Suppressor macrophage treated with lipopolysaccharide for 4 hours (primary cell): ENCODE measurements at places on chromosomes 1 and 21.

DNA sequence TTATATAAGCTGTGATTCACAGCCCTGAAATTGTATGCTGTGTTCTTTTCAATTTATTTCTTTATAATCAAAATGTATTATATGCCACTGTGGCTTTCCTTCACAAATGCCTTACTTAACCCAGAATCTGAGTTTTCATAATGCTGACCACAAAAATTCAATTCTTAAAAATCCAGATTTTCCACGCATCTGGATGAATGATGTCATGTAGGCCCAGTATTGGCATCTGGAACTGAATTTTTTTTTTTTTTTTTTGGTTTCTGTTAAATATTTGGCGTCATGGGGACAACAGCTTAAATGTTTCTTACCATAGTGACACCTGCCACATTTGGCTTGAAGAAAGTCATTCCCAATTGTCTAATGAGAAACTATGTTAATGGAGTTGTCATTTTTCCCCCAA, 296.8 kb downstream of the TM2D1 start:
- no peak for DNase-seq

DNA sequence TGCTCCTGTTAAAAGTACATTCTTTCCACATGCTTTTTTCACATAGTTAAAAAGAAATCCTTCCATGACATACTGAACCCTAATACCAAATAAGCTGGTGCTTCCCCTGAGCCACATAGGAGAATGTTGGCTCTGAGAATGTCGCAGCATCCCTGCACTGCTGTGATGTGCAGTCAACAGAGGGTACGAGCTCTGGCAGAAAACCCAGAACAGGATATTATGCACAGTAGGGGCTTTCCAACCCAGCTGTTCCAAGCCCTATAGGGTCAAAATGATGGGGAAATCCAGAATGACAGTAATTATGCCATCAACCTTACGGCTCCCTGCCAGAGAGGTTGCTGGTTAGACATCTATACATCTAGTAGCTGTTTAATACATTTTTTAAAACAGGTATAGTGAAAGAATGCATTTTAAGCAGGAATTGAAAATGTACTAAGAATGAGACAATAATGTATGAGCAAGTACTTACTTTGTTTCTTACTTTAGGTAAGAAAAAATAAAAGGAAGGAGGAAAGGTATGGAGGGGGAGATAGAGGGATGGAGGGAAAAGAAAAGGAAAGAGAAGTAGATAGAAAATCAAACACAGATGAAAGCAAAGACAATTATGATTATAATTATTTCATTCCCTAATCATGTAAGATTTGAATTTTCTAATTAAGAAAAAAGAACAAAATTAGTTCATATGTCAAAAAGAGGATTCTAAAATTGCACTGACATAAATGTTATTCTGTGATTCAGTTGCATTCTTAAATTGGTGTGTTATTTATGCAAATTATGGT, 126.0 kb downstream of the NR5A2 start:
- DNase-seq = peak; percentile 70

- no peak for DNase-seq
These were observed 45.7 kb downstream of the CDCP2 start for GRCh38 chr1:54107131-54107530.

DNA sequence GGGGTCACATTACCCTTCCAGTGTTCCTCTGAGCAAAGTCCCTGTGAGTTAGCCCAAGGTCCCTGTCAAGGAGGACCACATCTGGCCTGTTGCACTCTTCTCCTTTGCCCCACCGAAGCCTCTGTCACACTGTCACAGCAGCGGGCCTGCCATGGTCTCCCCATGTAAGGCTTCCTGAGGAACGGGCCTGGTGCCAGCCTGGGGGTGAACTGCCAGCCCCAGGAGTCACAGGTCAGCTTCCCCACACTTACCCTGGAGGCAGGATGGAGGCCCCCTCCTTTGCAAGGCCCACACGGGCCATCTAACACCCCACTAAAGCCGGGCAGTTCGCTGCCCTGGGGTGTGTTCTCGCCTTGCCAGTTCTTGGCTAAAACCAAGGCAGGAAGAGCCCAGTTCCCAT, 14.1 kb downstream of the TNFRSF1B start:
- DNase-seq = no peak

DNA sequence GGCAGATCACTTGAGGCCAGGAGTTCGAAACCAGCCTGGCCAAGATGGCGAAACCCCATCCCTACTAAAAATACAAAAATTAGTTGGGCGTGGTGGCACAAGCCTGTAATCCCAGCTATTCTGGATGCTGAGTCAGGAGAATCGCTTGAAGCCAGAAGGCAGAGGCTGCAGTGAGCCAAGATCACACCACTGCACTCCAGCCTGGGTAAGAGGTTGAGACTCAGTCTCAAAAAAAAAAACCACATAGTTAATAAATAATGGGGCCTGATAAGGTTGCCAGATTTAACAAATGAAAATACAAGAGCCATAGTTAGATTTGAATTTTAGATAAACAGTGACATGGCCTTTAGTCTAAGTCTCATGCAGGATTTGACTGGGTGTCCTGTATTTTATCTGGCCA, 175.7 kb downstream of the ZZZ3 start:
- no peak for DNase-seq

DNA sequence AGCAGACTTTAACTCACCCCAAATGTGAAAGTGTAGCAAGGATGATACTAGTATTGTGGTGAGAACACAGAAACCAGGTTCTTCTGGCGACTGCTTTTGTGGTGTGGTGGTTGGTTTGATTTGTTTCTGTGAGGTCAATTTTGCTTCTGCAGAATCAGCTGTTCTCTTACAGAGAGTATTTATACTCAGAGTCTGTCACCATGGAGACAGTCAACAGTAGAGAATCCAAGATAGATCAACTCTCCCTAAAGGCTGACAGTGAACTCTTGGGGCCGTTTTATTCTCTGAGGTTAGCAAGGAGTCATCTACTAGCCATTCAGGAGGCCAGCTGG, at the start of gene CFAP107:
Gene CFAP107 (plus strand): TSS at position 209 of the 332 bp plus-strand sequence. CDS start 231 bp downstream, outside the sequence.
- DNase-seq = no peak

GRCh38 chr21:27134516-27134915, 167.6 kb upstream of the ADAMTS5 start:
- no peak for DNase-seq

DNA sequence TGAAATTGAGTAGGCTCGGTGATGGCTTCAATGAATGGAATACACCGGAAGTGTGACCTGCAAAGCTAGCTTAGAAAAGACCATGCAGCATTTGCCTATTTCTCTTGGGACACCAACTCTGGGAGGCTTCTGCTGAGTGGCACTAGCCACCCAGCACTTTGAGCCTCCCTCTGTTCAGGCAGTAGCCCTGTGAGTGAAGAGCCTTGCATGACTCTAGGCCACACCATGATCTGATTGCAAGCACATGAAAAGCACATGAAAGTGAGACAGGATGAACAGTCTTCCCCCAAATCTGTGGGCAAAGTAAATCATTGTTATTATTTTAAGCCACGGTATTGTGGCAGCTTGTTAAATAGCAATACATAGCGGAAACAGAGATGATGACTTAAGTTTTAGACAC, 2.8 kb downstream of the CD48 start:
- peak; percentile 65 for DNase-seq

DNA sequence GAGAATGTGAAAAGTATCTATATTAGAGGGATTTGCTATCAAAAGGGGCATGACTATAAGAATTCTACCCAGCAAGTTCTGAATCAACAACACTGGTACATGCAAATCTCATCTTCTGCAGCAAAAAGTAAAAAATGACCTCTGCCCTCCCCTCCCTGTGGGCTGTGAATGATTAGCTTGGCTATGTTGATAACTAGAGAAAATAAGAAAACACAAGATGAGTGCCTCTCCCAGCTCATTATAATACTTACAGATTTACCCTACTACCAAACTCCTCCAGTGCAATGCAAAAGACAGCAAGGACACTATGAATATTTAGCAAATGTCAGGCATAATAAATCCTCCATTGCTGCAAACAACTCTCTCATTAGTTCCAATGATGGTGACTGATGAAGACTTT, 102.4 kb downstream of the SLC45A1 start:
- DNase-seq = no peak

- no peak for DNase-seq
These were observed 57.8 kb downstream of the TMEM53 start for GRCh38 chr1:44616284-44616990.

DNA sequence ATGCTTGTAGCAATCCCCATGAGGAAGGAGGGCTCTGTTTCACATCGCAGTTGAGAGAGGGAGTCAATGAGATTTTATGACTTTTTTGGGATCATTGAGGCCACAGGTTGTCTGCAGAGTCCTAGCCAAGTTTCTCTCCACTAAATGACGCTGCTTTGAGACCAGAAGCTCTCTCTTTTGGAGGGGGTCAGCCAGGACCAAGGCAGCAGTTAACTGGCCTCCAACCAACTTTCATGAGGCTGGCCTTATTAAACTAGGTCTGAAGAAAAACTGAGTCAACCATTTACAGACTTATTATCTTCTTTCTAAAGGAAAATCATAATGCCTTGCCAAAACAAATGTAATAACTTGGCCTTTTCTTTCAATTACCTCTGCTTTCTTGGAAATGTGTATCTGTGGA, 8.6 kb downstream of the WLS start:
- DNase-seq = no peak

- peak; percentile 93 for DNase-seq
These were observed 82.3 kb downstream of the NOTCH2 start for GRCh38 chr1:119987112-119987511.

GRCh38 chr1:2460996-2461751, 14.9 kb upstream of the PLCH2 start:
- no peak for DNase-seq

- DNase-seq = no peak
These were observed 259.6 kb upstream of the ST6GALNAC5 start for GRCh38 chr1:76607717-76608116.

DNA sequence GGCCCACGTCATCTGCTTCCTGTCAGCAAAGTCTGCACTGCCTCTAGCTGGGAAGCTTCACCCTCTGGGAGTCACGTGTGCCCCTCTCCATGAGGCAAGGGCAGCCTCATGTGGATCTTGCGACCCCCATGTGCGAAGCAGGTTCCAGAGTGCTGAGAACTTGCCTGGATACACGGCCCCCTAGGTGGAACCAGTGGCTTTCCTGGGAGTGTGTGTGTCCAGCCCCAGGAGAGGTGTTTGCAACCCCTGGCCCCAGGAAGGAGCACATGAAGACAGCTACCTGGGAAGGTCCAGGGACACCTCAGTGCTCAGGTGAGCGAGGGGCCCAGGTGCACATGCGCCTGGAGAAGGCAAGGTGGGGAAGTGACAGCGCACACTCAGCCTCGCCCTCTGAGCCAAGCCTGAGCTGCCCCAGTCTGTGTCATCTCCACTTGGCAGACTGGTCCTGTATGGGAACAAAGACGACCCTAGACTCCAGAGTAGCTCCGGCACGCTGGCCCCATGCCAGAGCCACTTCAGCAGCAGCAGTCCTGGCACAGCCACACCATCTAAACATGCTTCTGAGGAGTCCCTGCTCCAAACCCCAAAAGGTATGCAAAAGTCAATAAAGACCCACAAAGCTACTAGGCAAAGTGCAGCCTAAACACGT, 8.9 kb downstream of the LSS start:
- DNase-seq = no peak

GRCh38 chr1:39177706-39178105, 26.8 kb upstream of the MACF1 start:
- DNase-seq = peak; percentile 46

- peak; percentile 50 for DNase-seq
These were observed 49.8 kb downstream of the ARHGEF16 start for GRCh38 chr1:3504151-3504821.

DNA sequence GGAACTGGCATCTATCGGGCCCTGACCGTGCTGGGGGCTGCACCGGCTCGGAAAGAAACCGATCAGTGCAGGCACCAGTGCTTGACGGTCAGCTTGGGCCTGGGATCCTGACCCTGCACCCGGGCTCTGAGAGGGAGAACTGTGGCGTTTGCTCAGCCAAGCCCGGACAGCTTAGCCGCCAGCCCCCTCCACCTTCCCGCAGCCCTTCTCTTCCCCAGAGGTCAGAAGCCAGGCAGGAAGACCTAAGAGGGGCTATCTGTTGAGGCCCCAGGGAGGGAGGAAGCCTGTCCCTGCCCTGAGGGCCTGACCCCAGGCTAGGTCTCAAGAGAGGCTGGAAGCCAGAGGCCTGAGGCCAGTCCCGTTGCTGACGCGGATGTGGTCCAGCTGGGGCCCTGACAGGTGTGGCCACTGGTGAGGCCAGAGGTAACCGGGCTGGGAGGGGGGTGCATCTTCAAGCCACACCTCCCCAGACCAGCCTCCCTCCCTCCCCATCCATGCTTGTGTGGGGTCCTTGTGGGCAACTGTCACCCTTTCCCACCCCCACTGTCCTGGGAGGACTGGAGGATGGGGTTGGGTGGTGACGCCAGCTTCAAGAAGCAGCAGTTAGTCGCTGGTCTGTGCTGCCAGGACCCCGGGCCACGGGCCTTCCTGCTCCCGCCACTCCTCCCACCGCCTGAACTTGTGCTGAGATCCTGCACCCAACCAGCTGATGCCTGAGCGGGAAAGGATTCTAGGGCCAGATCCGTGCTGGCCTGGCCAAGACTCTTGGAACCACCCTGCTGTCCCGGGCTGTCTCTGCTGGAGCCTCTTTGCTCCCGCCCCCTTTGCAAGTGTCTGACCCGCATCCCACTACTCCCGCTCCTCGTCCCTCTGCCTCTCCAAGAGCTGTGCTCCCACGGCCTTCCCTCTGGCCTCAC, 2.6 kb upstream of the DVL1 start:
- DNase-seq = no peak

DNA sequence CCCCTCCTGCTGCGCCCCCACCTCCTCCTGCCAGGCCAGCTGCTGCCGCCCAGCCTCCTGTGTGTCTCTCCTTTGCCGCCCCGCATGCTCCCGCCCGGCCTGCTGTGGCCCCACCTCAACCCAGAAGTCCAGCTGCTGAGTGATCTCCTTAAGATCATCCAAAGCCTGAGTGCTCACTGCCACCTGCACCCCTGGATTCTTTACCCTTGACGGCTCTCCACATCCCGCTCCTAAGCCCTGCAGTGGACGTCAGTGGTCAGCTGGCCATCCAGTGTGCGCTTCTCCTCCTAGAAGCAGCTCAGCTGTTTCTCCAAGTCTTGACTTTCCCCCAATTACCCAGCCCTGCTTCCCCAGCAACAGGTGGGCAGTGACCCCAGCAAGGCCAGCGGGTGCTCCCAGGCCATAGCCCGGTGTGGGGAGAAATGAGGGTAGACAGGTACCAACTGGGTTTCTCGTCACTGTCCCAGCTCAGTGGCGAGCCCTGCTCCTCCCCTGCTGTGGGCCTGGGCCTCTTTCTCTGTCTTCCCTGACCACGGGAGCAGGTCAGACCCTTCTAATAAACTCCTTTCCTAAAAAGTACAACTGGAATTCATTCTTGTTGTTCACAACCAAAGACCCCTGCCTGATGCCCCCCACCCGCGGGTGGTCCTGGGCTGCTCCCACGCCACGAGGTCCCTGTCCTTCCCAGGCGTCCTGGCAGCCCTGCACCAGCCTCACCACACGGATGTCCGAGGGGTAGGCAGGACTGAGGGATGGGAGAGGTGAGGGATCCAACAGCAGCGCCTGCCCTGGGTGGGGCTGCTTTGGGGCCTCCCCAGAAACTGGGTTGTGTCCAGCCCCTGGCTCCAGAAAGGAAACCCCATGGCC, 1.4 kb downstream of the KRTAP10-7 start:
- no peak for DNase-seq

GRCh38 chr1:8910914-8911313, 32.4 kb upstream of the ENO1 start:
- DNase-seq = no peak
